ENCODE measurements at places on chromosomes 16 and 17. TPM values are rescaled to one million over a fixed set of nuclear protein-coding genes. Genes with fewer than 3 reads are reported as not detected.

GRCh38 chr16:11135464-11135973, 120.5 kb downstream of the SOCS1 start:
- peaks cover 53% of the 10 kb centered on the region for H3K4me1 ChIP-seq
- no peaks in the 10 kb centered on the region for H3K27me3 ChIP-seq
- no peak for DNase-seq
- no peaks in the 10 kb centered on the region for H3K36me3 ChIP-seq

DNA sequence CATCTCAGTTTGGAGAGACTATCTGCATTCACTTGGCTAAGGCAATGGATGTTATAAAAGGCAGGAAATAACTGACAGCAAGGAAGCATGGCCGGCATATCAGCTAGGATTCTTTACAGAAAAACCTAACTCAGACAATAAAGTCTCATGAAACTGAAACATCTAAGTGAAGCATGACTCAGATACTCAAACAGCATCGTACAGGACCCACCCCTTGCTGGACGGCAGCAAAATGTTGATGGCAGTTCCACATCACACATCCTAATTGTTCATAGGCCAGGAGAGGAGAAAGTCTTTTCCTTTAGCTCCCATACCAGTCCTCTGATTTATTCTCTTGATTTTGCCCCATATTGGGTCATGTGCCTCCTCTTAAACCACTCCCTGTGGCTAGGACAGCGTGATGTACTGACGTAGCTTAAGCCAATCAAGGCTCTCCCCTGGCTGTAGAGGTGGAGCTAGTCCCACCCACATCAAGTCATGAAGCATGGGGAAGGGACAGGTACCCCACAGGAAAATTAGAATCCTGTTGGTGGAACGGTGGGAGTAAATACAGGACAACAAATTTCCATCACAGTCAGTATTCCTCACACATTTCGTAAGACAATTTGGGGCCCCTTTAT, 178.9 kb downstream of the IRX3 start:
- H3K27ac ChIP-seq: no peak overlapping the region
- H3K36me3 ChIP-seq: peaks cover 11% of the 10 kb centered on the region
- no peak for DNase-seq
- H3K4me3 ChIP-seq: no peak overlapping the region
- no peaks in the 10 kb centered on the region for H3K27me3 ChIP-seq

DNA sequence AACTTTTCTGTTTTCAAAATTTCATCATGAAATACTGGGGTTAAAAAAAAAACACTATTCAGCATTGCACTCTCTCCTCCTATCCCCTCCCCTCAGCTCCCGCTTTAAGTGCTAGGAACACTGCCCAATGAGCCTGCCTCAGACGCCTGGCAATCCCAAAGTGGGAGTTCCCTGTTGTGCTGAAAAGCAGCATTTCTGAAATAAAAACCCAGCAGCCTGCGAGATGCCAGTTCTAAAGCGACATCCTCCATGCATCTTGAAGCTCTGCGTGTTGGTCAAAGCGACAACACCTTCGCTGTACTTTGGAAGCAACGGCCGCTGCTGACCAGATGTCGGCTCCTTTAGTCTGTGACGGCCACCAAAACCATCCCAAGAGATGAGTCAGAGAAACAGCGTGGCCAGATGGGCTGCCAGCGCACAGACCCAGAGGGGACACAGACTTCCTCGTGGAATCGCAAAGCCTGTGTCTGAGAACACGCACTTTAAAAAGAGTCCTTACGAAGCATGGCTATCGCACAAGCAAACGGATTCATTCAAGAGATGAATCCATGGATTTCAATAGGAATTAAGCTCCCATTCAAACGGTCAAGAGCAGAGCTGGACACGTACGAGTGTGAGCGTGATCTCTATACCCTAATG, 32.8 kb downstream of the FBXO31 start:
- no peak overlapping the region for H3K27ac ChIP-seq
- H3K36me3 ChIP-seq: peaks cover 10% of the 10 kb centered on the region
- no peaks in the 10 kb centered on the region for H3K27me3 ChIP-seq
- no peak overlapping the region for H3K4me3 ChIP-seq
- DNase-seq: no peak

DNA sequence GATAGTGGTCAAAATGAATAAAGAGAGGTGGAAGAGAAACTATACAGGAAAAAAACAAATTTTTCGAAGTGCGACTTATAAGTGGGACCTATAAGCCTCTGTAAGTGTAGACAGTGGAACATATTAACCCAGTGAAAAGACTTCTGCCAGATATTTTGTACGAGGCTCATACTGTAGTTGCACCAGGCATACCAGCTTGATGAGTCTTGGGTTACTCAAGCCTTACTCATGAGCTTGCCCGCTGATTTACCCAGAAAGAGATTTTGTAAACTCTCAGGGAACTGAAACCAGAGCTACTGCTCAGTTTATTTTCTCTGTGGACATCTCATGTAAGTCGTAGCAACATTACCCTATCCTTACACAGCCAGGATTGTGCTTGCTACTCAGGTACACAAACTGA, 708.0 kb upstream of the SOX9 start:
- no peaks in the 10 kb centered on the region for H3K36me3 ChIP-seq
- no peaks in the 10 kb centered on the region for H3K27me3 ChIP-seq
- DNase-seq: no peak

GRCh38 chr16:53812914-53813313, 109.0 kb downstream of the FTO start:
- H3K36me3 ChIP-seq: peaks cover 7% of the 10 kb centered on the region
- DNase-seq: no peak
- H3K4me3 ChIP-seq: no peak overlapping the region

GRCh38 chr17:17179371-17179827, 26.7 kb downstream of the PLD6 start:
- no peak for DNase-seq
- H3K36me3 ChIP-seq: peaks cover 62% of the 10 kb centered on the region
- H3K27ac ChIP-seq: no peak overlapping the region
- no peaks in the 10 kb centered on the region for H3K27me3 ChIP-seq

DNA sequence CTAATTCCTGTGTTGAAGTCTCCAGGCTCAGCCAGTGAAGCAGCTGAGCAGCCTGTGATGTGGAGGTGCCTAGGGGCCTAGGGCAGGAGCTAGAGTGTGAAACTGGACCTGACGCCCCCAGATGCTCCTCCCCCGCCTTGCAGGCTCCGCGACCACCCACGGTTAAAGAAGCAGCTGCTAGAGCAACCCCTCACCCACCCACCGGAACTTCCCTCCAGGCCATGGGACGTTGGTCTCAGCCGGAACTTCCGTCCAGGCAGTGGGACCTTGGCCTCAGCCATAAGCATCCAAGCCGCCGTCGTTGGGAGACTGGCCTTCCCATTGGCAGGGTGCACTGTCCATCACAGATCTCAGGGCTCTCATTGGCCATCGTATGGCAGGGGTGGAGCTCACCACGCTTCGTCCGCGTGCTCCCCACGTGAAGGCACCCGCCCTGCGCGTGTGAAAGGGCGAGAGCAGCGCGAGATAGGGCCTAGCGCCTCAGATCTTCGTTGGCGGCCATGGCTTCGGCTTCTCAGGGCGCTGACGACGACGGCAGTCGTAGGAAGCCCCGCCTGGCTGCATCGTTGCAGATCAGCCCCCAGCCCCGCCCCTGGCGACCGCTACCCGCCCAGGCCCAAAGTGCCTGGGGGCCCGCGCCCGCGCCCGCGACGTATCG, at the start of gene ADAD2:
Gene ADAD2 (plus strand): TSS at position 427 of the 658 bp plus-strand sequence. CDS start 74 bp downstream, at position 501.
- no peak within 1 kb of the TSS for H3K27ac ChIP-seq
- peaks cover 4% of the 10 kb centered on the region for H3K4me1 ChIP-seq
- no peak for DNase-seq
- H3K36me3 ChIP-seq: no peaks in the 10 kb centered on the region
- no peak within 1 kb of the TSS for H3K4me3 ChIP-seq

GRCh38 chr17:31593806-31594205, 202.3 kb downstream of the RAB11FIP4 start:
- no peak overlapping the region for H3K4me3 ChIP-seq
- H3K36me3 ChIP-seq: peaks cover 10% of the 10 kb centered on the region
- peaks cover 18% of the 10 kb centered on the region for H3K4me1 ChIP-seq
- no peaks in the 10 kb centered on the region for H3K27me3 ChIP-seq

The CIAO2B gene
- 219 TPM for polyA plus RNA-seq

Data from sigmoid colon (tissue), 7 donors.